ENCODE measurements at places on chromosomes 2 and 18.

GRCh38 chr2:65255356-65255755 lies 27.7 kb downstream of the ACTR2 start:
- DNase-seq: no peak

DNA sequence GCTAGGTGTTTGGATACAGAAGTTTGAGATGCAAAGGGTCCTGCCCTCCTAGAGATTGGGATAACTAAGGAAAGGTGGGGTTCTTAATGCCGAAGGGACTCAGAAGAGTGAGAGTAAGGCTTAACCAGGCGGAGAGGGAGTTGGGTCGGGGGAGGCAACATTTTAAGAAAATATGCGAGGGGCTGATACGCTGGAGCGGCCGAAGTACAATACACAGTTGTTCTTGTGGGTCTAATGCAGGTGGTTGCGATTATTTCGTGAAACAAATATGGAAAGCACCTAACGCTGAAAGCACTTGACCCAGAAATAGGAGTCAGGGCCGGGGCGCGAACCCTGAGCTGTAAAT lies 344 bp upstream of the MRPL33 start:
- DNase-seq: no peak

GRCh38 chr2:40098786-40099470 lies 319.9 kb upstream of the THUMPD2 start:
- no peak for DNase-seq

DNA sequence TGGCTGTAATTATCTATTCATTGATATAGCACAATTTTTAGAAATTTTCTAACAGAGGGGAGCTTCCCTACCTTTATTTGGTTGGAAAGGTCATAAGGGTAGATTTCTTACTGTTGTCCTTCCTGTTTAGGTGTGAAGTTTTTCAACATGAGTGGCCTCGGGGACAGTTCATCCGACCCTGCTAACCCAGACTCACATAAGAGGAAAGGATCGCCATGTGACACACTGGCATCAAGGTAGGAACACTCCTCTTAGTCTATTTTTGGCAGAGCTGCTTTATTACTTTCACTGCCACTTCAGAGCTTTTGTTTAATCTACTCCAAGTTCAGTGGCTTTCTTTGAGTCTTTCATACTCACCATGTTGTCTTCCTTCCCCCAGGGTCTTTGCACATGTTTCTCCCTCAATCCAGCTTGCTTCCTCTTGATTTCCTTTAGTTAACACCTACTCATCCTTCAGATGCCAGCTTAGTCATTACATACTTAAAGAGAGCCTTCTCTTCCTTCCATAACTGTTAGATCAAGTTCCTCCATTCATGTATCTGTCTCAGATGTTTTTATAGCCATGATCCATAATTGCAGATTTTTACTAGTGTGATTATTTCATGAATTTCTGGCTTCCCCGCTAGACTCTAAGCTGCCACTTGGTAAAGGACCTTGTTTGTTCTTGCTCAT lies 134.5 kb downstream of the PTRHD1 start:
- no peak for DNase-seq

GRCh38 chr2:26607698-26608097 lies 33.5 kb downstream of the CIB4 start:
- no peak for DNase-seq

DNA sequence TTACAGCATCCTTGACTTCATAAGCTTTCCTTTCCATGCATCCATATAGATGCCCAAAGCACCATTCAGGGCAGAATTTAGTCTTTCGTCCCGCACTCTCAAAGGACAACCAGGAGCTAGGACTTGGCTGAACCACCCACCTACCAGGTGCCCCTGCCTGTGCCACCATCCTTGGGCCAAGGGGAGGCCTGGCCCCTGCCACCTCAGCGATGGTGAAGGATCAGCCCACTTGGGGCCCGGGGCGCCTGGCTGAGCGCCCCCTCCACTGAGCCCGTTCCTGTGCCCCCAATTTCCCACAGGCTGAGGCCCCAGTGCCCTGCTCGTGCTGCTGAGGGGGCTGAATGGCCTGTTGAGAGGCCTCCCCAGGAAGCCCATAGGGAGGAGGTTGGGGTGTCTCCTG lies 33.3 kb upstream of the ALPP start:
- DNase-seq: no peak

DNA sequence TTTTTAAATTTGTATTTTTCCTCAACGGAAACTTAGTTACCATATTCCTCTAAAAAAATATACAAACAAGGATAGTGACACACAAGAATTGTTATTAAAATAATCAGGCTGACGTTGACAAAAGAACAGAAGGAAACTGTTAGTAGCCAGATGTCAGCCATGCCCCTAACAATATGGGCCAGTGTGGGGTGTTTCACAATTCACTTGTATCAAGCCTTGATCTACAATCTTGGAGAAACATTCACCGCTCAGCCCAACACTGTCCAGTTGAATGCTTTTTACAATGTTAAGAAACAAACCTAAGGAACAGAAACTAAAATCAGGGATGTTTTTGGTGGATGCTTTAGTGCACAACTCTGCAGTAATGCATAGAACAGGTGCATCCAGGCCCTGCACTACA lies 44.6 kb downstream of the TMEFF2 start:
- no peak for DNase-seq

GRCh38 chr2:45171136-45171501 lies 161.9 kb upstream of the SIX2 start:
- DNase-seq: no peak

DNA sequence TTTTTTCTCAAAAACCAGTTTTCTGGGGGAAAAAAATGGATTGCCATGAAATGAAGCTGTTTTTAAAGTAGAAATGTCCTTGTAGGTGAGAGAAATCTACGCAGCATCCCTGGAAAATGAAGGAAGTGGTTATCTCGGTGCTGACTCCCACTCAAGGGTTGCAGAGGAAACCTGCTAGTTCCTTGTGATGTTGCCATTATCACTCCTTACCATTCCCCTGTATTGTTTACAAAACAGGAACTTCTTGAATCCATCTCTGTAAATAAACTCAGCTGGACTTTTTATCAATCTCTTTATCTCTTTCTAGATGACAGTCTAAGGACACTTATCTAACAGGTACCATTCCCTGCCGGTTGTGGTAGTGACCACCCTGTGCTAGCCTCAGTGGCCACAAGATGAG lies 61.2 kb downstream of the FEZ2 start:
- no peak for DNase-seq

DNA sequence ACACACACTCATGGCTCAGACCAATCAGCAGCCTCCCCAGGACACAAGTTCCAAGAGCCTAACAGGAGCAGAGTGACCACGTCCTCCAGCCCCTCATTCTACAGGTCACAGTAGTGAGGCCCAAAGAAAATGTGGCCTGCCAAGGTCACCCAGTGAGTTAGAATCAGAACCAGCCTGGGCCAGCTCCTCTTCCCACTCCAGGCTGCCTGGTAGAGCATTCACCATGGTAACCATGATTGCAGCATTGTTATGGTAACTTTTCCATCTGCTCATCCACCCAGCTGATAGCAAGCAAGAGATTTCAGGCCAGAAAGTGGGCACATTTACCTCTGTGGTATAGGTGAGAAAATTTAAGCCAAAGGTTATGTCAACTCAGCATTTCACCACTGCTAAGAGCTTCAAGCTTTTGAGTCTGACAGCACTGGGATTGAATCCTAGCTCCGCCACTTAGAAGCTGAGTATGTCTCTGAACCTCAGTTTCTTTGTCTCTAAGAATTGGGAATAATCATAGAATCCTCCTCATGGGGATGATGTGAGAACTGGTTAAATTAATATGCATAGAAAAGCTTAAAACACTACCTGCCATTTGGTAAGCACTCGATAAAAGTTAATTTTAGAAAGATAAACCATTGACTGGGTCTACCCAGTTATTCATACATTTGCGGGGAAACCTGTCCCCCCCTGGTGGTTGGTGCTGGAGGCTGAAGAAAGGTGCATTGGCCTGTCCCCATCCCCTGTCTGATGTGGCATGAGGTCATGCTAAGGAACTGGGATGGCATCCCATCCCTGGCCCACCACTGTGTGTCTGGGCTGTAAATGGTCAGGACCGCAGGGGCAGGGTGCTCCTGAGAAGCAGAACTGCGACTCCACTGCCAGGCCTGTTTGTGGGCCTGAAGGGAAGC lies 181.5 kb downstream of the KLHL29 start:
- DNase-seq: no peak

GRCh38 chr18:3135536-3135935 lies 84.2 kb downstream of the MYOM1 start:
- DNase-seq: no peak

DNA sequence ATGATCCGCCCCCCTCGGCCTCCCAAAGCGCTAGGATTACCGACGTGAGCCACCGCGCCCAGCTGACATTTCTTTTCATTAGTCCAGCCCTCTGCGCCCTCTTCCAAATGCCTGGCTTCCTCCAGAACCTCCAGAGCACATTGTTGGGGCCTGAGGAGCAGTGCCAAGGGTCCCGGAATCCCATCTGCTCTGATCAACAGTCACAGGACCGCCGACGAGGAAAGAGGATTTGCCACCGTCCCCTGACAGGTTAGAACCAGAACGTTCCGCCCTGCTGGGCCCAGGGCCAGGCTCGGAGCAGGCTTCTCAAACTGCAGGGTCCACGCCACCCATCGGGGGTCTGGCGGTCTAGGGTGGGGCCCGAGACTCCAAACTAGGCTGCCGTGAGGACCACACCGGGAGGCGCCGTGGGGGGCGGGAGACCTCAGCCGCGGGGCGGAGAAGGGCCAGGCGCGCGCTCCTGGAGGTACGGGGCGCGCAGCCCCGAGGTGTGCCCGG lies 36.9 kb upstream of the ITM2C start:
- no peak for DNase-seq

DNA sequence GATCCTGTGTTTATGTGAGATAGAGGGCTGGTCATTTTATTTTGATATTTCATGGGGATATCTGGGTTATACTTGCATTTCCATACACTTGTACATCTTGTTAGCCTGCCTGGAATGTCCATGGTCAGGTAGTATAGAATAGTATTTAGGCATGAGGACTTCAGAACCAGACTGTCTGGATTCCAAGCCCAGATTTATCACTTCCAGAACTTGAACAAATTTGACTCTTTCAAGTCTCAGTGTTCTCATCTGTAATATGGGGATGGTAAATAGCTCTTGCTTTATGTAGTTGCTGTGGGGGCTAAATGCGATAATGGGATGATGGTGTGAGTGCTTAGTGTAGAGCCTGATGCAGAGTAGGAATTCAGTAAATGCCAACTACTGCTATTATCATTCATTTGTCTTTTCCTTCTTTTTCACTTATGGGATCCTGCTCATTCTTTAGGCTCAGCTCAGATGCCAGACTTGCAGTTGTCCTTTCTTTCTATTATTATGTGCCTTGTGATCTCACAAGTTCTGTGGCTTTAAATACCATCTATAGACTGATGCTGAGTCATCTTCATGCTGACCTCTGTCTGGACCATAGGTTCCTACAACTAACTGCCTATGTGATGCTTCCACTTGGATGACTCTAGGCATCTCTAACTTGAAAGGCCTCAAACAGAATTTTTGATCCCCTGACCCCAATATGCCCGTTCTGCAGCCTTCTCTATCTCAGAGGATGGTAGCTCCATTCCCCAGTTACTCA lies 67.4 kb downstream of the POLE4 start:
- DNase-seq: no peak

- no peak for DNase-seq
Measured at GRCh38 chr2:136016836-136017235, 31.4 kb upstream of the DARS1 start.

- DNase-seq: no peak
Measured at GRCh38 chr2:190404487-190404886, 3.7 kb upstream of the MFSD6 start.

DNA sequence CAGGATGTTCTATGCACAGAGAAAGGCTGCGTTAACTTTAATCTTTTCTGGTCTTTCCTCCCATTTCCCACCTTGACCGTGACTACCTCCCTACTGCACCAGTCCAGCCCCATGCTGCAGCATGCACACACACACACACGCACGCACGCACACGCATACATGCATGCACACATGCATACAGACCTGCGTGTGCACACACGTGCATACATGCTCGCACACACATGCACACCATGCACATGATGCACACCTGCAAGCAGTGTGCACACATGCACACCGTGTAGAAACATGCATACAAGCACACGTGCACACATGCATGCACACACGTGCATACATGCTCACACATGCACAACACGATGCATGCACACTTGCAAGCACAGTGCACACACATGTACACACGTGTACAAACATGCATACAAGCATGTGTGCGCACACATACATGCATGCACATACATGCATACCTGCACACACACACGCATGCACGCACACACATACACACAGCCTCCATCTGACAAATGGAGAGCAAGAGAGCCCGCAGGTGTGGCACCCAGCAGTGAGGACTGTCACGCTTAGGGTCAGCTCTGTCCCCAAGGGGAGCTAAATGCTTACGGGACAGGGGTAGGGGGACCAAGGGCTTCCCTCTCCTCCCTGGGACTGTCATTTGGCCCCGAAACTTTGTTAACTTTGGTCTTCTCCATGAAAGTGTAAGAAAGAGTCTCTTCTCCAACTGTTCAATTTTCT lies 18.2 kb downstream of the SNORC start:
- DNase-seq: no peak

GRCh38 chr2:230873661-230874401 lies 9.1 kb downstream of the ITM2C start:
- DNase-seq: no peak

GRCh38 chr2:105494683-105495425 lies 96.0 kb upstream of the FHL2 start:
- DNase-seq: no peak

DNA sequence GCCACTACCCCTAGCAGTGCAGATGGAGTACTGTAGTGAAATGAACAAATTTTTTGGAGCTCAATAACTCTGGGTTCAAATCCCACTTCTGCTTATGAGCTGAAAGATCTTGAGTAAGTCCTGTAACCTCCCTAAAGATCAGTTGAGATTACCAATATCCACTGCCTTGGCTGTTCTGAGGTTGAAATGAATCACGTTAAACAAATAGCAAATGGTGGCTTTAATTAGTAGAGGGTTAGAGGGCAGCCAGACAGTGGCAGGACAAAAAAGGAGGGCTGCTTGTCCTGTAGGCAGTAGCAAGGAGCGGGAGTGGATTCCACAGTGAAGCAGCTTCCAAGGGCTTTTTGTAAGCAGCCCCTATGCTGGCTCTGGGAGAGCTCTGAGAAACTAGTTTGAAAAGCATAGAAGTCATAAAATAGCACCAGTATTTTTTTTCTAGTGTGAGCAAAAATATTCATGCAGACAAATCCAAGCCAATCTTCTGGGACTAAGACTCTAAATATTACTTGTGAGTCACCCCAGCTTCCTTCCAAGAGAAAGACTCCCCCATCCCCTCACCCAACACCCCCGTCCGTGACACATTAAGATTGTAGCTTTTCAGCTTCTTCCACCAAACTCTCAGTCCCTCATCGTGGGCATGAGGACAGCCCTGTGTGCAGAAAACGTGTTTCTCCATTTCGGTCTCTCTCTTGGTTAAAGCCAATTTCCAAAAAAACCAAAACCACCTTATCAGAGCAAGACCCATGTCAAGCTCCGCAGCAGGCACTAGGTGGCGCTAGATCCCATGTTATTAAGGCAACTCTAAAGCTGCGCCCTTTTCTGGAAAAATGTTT lies 123.5 kb upstream of the LGALSL start:
- peak; percentile 58 for DNase-seq

GRCh38 chr18:21391074-21391673 lies 149.1 kb downstream of the GREB1L start:
- DNase-seq: no peak

GRCh38 chr2:54077088-54077900 lies 38.1 kb upstream of the ACYP2 start:
- DNase-seq: no peak

Measured in stimulated activated CD8-positive, alpha-beta memory T cell treated with anti-CD3 and anti-CD28 coated beads, Interleukin-15, amount 100 ng/mL, for 4 hours (primary cell).